Esophagus squamous epithelium (tissue), 5 donors: ENCODE measurements at places on chromosomes 4 and X.

DNA sequence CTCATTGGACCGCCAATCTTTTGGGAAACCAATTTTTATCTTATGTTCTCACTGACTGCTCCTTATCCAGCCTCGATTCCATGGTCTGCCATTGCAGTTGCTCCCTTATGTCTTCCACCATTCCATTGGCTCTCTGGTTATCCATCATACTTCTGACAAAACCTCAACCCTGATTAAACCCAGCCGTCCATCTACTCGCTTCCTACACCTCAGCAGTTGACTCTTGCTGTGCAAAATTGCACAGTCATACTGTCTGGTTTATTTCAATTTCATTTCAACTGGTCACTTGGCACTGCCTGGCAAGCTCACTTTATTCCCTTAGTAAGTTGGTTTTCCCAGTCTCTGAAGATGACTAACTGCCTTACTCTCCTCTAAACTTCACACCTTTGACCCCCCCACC is 26.2 kb downstream of the ARL9 start:
- no peak for DNase-seq

DNA sequence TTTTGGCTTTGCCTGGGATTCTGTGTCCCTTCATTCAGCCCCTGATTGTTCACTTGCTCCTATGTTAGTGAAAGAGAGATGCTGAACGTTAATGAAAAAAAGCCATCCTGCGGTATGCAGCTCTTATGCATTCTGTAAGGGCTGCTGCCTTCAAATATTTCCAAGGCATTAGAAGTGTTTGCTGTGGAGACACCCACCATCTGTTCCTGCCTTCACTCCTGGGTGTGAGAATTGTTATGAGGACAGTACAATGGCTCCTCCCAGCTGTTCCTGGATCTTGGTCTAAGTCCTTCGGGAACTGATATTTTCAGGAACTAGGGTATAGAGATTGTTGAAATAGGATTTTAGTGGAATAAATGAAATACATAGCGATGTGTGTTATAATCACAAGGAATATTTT is 427.1 kb upstream of the FAM47C start:
- no peak for DNase-seq

- DNase-seq, result no peak
Measured at GRCh38 chr4:82419451-82419850, 10.8 kb downstream of the HNRNPDL start.

- DNase-seq, result no peak
Measured at GRCh38 chr4:13415068-13415785, 68.9 kb downstream of the RAB28 start.
